NCI-H146 (cell line): ENCODE measurements at places on chromosomes 6 and 20.

- no peak for DNase-seq
Measured at GRCh38 chr6:11705483-11705882, 73.1 kb downstream of the ADTRP start.

- DNase-seq, result no peak
Measured at GRCh38 chr20:19658137-19658536, 99.9 kb upstream of the RIN2 start.

- DNase-seq, result no peak
Measured at GRCh38 chr20:52103335-52103912, 88.2 kb downstream of the ZFP64 start.

DNA sequence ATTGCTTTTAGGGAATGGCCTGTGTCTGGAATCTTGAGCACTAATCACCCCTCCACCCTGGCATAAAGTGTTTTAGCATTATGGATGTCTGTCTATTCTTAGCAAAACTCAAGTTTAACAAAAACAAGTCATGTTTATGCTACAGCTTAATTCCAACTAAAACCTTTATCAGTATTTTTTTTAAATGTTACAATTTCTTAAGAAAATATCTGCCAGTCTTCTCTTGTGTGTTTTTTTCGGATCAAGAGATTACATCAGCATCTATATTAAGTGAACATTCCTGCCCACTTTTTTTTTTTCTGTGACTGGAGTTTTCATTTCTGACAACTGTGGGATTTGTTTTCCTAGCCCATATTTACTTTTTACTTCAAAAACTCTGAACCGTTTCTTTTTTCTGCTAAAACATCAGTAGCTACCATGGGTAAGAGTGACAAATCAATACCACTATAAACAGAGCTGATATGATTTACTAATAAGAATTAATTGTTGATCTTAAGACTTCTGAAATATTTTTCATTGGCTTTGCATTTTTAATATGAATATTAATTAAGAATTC is 94.3 kb downstream of the EDN1 start:
- DNase-seq, result no peak

GRCh38 chr20:417801-418342 is 9.8 kb downstream of the RBCK1 start:
- DNase-seq, result no peak

GRCh38 chr6:90338409-90338808 is 41.8 kb upstream of the BACH2 start:
- DNase-seq, result no peak

GRCh38 chr6:13299918-13300317 is 28.4 kb downstream of the TBC1D7 start:
- DNase-seq, result no peak

GRCh38 chr6:15062516-15063252 is 183.2 kb upstream of the JARID2 start:
- DNase-seq, result no peak

DNA sequence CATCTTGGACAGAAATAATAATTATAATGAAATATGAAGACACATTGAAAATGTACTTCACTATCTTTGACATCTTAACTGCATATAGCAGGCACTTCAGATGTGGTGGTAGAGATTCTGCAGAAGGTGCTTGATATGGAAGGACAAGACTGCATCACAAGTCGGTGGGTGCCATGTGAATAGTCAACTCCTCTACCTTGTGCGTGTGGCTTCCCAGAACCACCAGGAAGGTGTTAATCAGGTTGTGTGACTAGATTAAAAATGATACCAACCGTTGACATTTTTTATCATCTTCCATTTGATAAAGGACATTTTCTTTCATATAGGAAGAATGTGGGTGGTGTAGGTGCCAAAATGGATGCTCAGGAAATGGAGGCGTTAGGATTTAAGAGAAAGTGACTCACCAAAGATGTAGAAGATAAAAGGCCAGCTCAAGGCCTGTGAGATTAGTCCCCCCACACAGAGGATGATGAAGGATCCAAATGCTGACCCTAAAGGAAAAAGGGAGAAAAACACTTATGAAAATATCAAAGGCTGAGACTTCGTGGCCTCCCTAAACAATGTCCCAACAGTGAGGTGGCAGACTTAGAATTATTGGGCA is 12.3 kb downstream of the SLC17A2 start:
- no peak for DNase-seq

- peak; percentile 59 for DNase-seq
Measured at GRCh38 chr6:143940011-143940597, 68.0 kb downstream of the PLAGL1 start.

DNA sequence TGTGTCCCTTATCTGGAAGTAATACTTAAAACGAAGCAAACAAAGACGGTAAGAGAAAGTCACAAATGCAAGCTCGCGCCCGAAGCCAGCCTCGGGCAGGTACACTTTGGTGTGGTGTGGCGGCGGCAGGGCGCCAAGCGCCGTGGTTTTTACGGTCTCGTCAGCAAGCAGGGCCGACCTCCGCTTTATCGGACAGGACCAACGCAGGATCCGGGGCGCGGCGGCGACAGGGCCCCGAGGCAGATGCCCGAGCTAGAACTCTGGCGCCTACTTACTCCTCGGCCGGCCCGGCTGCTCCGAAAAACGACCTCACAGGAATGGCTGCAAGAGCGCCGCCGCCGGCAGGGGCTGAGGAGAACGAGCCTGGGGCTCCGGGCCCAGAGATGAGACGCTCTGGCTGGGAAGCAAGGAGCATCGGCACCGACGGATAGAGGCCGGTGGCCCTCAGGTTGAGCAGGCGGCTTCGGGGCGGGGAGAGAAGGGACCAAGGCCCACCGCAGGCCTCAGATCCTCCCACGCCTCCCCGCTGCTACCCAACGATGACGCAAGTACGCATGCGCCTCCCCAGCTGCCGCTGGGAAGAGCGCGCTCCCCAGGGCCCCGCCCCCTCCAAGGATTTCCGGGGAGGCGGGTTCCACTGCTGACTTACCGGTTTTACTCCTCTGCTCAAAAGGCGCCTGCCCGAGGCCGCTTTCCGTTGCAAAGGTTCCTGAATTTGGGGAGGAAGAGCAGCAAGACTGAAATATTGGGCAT is 60.6 kb downstream of the FAM217A start:
- DNase-seq, result peak; percentile 97

DNA sequence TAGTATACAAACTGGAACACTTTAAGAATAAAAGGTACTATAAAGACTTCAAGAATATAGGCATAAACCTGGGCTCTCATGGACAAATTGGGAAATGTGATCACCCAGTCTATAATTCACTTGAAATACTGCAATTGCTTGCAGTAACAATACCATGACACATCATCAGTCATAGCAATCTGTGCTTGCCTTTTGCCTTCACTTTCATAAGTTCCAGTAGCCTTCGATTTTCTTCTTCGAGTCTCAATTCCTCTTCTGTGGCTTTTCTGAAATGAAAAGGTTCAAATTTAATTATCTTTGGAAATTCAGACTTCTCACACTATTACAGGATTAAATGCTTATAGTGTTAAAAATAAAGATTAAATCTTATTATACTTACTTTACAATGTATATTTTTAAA is 96.3 kb upstream of the ZBTB24 start:
- no peak for DNase-seq

DNA sequence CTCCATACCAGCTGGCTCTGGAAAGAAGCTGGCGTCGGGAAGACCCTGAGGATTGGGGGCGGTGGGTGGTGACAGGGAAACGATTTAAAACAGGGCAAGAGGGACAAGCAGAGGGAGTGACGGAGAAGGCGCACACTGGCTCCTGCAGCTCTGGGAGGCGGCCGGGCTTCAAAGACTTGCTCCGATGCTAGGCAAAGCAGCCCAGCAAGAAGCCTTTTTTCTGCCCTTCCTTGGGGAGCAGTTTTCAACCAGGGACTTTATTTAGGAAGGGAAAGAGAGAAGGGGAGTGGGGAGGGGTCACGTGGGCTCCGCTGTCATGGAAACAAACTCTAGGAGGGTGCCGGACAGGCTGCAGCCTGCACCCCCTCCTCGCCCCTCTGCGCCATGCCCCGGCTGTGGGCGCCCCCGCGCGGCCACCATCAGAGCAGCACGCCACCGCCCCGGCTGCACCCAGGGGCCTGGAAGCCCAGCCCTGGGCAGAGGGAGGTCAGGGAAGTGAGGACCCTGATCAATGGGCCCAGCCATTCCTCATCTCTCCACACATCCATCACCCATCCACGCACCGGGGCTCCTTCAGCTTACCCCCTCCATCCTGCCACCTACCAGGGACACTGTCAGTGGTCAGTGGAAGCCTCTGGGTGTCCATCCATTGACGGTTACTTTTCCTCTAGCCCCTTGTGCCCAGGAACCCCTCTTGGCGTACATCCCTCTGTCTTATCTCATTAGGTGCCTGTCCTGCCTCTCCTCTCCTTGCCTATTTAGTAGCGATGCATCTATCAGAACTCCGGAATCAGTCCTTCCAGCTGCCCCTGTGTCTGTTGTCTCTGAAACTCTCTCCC is 66.6 kb upstream of the CCDC167 start:
- DNase-seq, result peak; percentile 78

DNA sequence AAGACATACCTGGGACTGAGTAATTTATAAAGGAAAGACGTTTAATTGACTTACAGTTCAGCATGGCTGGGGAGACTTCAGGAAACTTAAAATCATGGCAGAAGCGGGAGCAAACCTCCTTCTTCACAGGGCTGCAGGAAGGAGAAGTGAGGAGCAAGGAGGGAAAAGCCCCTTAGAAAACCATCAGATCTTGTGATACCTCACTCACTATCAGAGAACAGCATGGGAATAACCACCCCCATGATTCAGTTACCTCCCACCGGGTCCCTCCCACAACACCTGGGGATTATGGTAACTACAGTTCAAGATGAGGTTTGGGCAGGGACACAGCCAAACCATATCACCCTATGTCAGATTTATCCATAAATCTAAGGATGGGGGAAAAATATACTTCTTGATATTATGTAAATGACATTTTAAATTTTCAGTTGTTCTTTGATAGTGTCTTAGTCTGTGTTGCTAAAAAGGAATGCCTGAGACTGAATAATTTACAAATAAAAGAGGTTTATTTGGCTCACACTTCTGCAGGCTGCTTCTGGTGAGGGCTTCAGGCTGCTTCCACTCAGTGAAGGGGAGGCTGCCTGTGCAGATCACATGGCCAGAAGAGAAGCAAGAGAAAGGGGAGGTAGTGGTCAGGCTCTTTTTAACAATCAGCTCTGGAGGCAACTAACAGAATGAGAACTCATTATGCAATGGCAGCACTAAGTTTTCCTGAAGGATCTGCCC is 1.2 kb upstream of the MCM9 start:
- no peak for DNase-seq

DNA sequence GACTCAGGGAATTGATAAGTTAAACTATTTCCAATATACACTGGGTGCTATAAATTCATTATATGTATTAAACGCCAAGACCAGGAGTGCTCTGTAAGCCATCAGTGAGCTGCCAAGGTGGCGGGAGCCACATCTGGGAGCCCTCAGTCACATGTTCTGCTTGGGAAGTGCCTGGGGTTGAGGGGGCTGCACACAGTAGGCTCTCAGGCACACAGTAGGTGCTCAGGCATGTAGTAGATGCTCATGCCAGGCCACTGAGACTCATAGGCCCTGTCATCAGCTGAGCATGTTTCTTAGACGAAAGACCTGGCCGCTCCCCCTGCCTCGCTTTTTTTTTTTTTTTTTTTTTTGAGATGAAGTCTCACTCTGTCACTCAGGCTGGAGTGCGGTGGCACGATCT is 83.3 kb upstream of the BHLHE23 start:
- no peak for DNase-seq

DNA sequence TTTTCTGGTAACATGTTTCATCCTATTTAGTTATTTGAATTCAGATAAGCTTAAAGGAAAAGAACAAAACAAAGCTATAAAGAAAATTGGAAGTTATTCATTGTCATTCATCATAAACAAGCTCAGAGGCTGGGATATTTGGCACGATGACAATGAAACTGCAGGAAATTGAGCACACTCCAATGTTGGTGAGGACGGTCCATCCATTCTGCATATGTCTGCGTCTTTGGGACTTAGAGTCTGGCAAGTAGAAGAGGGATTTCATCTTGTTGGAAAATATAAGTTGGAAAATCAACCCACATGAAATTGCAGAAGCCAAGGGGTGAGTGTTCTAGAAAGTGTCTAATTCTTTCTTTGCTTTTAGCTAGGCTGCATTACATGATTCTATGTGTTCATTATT is 78.4 kb downstream of the HDGFL1 start:
- no peak for DNase-seq

DNA sequence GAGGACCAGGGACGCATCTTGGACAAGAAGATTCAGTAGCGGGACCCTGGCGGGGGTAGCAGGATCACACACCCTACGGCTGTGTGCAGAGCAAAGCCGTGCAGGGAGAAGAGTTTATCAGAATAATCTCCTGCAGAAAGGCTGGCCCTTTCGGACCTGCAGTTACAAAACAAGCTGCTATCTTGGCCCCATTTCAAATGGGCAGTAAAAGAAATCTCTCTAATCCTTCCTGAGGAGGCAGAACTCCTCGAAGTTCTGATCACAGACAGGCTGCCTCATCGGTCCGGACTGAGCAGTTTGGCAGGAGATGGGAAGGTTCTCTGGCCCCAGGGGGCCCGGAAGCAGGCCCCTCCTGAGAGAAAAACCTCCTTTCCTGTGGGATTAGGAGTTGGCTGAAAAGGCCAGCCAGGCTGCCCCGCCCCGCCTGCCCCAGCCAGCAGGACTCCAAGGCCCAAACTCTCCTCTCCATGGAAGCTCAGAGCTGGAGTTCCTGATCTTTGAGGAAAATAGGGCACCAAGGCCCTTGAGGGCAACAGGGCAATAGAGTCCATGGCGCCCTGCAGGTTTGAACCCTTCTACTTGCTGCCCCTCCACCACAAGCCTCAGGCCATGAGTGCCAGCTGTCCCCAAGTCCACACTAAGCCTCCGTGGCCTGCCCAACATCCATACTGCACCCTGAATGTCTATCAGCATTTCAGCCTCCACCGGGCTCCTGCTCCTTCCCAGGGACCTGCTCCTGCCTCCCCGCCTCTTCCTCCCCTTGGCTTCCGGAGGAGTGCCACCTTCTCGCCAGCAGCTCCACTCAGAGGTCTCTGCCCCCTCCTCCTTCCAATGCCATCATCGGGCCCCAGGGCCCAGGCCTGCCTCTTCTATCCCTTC is 141.3 kb downstream of the PREX1 start:
- no peak for DNase-seq

DNA sequence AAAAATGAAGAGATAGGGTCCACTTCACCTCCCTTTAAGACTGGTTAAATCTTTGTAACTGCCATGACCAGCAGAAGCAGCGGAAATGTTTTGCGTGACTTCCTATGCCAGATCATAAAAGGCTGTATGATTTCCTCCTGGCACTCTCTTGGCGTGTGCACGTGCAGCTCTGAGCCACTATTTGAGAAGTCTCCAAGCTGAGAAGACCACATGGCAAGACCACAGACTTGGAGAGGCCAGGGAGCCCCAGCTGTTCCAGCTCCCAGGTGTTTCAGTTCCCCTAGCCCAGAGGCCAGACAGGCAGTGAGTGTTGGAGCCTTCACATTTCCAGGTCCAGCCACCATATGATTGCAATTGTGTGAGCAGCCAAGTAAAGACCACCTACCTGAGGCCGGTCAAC is 259.3 kb upstream of the RIN2 start:
- DNase-seq, result no peak

DNA sequence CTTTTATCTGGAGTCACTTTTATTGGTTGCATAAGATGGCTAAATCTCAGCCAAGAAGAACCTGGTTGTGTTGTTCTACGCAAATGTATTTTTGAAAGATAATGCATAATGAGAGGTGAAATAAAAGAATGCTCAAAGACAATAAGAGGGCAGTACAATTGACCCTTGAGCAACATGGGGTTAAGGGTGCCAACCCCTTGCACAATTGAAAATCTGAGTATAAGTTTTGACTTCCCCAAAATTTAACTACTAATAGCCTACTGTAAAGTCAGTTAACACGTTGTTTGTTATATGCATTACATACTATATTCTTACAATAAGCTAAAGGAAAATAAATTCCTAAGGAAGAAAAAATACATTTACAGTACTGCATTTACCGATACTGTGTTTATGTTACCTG is 5.9 kb downstream of the RNF146 start:
- DNase-seq, result no peak
